ENCODE measurements at places on chromosomes 3 and 15.

- DNase-seq: no peak
Measured at GRCh38 chr3:172586436-172586835, 63.2 kb upstream of the TNFSF10 start.

- no peak for DNase-seq
Measured at GRCh38 chr3:31729082-31729481, 196.4 kb downstream of the STT3B start.

DNA sequence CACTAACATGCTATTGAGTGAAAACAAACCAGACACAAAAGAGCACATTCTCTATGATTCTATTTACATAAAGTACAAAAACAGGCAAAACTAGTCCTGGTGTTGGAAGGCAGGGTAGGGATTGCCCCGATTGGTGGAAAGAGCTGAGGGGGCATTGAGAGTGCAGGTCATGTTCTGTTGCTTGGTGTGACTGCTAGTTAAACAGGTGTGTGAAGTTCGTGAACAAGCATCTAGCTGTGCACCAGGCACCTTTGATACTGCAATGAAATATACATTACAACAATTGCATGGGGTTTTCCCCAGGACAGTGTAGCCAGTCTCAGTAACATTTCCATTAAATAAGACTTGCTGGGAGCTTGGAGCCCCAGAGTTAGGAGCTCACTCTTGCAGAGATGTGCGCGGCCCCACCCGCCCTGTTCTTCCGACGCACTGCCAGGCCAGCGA lies 26.3 kb upstream of the THRB start:
- DNase-seq: no peak

GRCh38 chr3:57701781-57702180 lies 8.9 kb upstream of the DENND6A start:
- no peak for DNase-seq

GRCh38 chr3:121834157-121834670 lies 646 bp downstream of the IQCB1 start:
- DNase-seq: peak; percentile 31

- no peak for DNase-seq
Measured at GRCh38 chr3:130850044-130850797, 43.7 kb upstream of the ATP2C1 start.

DNA sequence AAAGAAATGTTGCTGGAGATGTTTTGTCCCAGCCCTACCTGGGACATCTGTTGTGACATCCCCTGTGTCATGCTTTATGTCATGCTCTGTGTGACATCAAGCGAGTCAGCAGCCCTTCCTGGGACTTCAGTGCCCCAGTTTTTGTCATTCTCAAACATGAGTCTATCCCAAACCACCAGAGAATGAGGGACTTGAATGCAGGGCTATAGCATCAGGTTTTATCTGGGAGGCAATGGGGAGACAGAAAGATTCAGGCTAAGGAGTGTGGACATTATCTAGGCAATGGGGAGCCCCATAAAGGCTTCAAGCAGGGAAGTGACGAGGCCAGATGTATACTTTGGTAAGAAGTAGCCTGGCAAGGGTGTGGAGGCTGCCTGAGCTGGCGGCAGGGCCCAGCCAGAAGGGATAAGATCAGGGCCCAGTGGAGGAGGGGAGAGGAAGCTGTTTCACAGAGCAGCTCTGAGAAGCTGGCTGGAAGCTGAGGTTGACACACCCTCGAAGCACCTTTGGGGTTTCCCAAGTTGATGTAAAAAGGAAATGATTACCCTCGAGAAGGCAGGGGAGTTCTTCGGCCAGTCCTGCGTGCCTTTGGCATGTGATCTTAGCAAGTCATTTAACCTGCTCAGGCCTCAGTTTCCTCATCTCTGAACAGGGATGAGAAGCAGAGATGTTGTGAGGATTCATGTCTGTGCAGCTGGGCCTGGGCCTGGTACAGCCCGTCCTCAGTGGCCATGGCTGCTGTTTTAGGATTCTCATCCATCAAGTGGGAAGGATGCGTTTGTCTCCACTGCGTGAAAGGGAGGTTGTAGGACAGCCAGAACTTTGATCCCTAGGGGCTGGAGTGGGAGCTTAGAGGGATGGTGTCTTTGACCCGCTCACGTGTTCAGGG lies 34.3 kb downstream of the IRAK2 start:
- peak; percentile 64 for DNase-seq

DNA sequence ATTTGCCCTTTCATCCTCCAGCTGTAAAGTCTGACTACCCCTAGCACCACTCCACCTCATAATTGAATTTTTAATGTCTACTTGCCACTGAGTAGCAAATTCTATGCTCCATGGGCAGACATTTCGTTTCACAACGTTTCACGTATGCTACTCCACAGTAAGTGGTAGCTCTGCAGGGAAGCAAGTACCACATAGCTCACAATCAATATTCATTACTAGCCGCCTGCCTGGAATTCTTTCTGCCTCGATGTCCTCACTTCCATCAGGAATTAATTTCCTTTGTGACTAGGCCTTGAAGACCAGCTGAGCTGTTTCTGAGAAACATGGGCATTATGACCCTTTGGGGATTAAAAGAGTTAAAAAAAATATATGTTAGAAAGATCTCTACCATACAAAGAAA lies 15.3 kb downstream of the NPTN start:
- no peak for DNase-seq

DNA sequence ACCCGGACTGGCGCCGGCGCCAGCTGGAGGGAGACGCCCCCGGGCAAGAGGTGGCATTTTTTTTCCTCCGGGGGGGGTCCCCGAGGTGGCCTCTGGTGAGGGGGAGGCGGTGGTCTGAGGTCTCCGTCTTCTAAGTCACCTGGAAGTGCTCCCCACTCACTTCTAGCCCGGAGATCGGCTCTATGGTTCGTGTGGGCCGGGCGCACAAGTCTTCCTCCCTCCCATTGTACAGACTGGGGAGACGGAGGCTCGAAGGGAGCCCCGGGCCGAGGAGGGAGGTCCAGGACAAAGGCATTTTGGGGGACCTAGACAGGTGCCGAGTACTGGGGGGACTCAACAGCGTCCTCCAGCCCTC lies 4.4 kb downstream of the GATA2 start:
- no peak for DNase-seq

- no peak for DNase-seq
Measured at GRCh38 chr3:44666346-44666745, 17.8 kb downstream of the ZNF35 start.

DNA sequence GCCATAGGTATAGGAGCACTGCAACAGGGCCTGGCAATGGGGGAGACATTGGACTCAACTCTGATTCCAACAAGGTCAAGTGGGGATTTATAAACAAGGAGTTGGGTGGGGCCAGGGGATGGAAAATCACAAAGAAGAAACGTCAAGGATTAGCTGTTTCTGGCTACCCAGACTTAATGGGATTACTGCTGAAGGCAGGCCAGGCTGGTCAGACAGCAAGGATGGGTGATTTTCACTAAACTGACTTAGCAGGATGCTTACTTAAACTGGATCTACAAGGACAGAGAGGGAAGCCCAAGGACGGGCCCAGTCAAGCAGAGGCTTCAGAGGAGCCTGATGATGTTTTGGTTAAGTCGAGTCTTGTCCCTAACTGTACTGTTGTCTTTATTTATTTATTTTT lies 76.2 kb downstream of the USP13 start:
- no peak for DNase-seq

GRCh38 chr3:46825450-46825849 lies 37.8 kb downstream of the MYL3 start:
- no peak for DNase-seq

DNA sequence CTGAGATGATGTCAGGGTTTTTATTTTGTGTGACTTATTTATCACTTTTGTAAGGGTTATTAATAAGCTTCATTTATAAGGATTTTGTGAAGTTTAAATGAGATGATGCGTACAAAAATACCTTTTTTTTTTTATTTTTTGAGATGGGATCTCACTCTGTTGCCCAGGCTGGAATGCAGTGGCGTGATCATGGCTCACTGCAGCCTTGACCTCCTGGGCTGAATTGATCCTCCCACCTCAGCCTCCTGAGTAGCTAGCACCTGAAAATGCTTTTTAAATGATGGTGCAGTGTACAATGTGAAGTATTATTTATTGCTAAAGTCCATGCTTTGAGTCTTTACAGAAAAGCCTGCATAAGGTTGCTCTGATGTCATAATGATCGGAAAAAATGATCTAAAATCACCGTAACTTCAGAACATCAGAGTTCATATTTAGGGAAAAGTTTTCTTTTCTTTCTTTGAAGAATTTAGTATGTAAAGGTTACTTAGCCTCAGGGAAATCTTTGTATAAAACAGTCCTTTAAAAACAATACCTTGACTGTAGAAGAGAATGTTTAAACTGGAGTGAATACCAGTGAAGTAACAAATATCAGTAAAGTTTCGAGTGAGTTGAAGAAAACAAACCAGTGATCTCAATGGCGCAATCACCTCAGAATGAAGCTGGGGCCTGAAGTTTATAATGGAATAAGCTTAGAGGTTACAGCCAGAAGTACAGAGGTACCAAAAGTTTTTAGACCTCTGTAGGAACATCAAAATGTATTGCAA lies 29.7 kb downstream of the TCF12 start:
- no peak for DNase-seq

GRCh38 chr15:92906563-92907081 lies 6.5 kb downstream of the CHD2 start:
- DNase-seq: peak; percentile 72

DNA sequence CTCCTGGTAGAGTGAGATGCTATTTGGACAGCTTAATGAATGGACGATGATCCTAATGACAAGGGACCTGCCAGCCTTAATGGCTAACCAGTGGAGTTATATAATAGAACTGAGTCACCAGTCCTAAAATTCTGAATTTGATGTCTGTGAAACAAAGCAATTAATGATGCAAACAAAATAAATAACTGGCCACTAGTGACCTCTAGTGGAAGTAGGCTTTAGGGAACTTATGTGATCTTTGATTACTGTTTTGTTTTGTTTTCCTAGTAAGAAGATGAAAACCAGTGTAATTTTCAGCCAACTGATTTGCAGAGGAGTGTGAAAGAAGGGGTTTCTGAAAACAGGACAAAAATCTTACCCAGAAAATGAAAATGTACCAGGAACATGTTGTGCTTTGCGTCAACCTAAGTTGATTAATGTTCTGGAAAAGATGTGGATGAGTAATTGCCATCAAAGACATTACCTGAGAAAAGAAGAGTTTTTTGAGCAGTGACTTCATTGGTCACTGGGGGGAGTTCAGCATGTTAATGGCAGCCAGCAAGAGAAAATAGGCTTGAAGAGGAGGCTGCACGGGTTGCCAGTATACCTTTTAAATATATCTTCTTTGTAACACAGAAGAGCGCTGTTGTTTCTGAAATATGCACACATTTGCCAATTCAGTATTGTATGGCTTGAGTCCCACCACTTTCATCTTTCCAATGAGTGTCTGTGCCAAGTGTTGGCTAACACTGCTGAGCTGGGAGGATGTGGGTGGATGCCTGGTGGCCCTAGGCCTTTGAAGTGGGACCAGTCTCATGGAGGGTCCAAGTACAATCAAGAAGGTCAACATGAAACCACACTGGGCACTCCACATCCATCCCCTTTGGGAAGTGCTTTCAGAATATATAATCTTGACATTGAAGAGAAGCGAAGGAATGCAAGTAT lies 9.3 kb downstream of the VEPH1 start:
- peak; percentile 25 for DNase-seq

DNA sequence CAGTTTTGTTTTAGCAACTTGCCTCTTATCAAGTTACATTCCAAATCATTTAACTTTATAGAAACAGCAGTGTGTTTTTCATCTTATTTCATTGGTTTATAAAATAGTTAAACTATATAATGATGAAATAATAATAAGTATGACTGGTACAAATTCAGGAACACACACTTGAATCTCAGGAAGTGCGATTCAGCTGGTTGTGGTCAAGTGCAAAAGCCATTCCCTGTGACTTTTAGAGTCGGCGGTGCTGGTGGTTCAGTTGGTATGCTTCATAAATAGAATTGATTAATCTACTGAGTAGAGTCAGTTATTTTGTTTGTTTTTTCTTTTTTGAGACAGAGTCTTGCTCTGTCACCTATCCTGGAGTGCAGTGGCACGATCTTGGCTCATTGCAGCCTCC lies 22.7 kb downstream of the SACM1L start:
- no peak for DNase-seq

GRCh38 chr3:109640146-109640652 lies 302.9 kb upstream of the DPPA4 start:
- no peak for DNase-seq

DNA sequence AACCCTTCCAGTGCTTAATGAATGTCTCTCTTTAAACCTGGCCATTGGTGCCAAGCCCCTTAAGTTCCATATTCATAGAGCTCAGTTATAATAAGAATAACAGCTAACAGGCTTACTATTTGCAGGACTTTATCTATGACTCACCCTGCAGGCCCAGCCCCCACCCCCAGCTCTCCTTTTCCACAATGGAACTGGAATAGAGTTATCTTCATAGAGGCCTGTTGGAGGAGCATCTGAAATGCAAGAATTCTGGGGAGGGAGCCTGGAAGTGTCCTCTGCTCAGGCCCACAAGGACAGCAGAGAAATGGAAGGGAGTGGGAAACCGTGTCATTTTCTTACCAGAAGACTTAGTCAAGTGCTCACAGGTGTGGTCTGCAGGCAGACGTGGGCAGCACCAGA lies 52.8 kb downstream of the SEMA5B start:
- DNase-seq: no peak

GRCh38 chr15:70494852-70495571 lies 268.3 kb downstream of the UACA start:
- no peak for DNase-seq

- no peak for DNase-seq
Measured at GRCh38 chr3:41236228-41236627, 36.9 kb downstream of the CTNNB1 start.

DNA sequence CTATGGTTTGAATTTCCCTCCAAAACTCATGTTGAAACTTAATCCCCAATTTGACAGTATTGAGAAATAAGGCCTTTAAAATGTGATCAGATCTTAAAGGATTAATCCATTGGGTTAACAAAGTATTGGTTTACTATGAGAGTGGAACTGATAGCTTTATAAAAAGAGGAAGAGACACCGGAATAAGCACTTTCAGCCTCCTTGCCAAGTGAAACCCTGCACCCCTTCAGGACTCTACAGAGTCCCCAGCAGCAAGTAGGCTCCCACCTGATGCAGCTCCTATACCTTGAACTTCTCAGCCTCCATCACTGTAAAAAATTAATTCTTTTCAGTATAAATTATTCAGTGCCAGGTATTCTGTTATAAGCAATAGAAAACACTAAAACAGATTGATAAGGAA lies 348.3 kb downstream of the CGGBP1 start:
- DNase-seq: no peak

DNA sequence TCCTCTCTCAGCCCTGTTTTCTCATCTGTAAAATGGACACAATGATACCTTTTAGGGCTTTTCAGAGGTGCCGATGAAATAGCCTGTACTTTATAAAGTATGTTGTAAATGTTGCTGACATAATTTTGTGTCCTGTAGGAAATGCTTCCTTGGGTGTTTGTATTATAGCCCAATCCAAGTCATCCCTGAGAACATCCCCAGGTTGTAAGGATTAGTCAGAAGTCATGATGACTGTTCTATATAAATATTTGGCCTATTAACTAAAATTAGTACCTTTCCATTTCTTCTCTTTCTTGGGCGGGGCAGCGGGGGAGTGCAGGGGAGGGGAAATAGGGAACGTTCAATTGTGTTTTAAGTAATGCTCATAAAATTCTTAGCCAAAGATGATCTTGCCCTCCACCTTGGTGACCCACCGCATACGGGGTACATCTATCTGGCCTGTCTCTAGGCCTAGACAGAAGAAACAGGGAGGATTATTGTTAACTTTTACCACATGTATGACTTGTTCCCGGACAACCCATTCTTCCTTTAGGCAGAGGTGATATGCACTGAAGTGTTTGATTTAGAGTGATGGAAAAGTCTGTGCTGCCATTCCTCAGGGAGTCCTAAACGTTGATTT lies 120.7 kb downstream of the VGLL4 start:
- no peak for DNase-seq

All from small intestine (tissue), 16 donors.